ENCODE measurements at places on chromosomes 4 and X.

- DNase-seq = no peak
These were observed 2190.6 kb upstream of the TENM3 start for GRCh38 chr4:180052629-180053028.

- no peak for DNase-seq
These were observed 94.6 kb upstream of the FTHL17 start for GRCh38 chrX:31166416-31166815.

GRCh38 chr4:21476757-21477156 lies 471.8 kb downstream of the KCNIP4 start:
- DNase-seq = no peak

DNA sequence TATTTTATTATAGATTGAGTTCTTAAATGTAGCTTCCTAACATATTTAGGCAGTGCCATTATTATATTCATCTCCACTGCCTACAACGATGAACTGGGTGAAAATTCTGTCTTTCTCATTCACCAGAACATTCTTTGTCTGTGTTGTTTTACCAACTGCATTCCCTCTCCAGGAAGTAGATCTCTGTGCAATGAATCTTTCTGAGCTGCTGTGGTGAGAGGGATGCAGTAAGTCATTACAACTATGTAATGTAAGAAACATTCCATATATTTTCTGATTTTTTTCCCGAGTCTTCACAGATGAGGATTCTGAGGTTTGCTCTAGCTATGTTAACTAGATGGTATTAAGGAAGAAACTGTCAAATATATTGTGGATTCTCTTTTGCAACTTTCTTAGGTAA lies 811.9 kb upstream of the PCDH7 start:
- no peak for DNase-seq

DNA sequence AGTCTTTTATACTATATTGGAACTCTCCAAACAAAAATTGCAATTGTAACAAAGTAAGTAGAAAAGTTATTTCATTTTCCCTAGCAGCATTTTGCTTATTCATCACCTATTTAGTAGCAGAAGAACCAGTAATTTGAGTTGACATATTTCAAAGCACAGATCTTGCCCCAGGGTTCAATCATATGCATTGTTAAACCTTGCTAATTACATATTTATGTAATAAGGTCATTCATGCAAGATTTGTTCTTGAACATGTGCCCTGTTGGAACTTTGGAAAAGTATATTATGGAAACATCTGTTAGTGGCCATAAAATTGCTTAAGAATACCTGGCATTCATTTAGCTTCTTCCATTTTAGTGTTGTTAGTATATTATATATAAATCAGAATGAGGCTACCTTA lies 191.7 kb downstream of the TLL1 start:
- no peak for DNase-seq

DNA sequence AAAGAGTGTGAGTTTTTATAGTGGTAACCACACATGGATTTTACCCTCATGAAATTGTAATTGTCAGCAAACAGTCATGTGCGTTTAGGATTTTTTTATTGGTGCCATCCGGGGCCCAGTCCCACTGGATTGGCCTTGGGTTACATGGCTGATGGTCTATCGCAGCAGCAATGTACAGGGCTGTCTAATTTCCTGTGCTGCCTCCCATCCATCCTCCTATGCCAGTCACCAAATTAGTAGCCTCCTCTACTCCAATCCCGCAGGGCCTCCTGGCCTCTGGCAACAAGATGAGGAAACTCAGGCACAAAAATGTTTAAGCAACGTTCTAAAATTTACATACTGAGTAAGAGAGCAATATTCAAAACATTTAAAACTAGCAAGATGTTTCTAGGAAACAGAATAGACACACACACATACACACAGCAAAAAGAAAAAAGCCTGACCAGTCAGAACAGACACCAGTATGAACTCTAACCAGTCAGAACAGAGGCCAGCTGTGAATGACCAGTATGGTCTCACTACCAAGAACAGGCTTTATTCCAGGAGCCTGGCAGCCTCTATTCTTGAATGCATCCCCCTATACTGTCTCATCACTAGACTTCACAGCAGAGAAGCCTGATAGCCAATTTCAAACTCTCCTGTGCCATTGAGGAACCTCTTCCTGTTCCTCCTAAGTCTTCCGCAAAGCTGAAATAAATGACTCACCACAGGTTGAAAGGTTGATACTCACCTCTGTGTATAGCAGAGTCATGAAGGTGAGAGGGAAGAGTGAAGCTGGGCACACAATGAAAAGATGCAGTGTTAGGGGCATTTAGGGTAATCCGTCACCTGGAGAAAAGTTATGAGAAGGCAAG lies 42.6 kb downstream of the CHRNA9 start:
- DNase-seq = no peak
